ENCODE measurements at places on chromosomes 5 and 9.

GRCh38 chr5:34534523-34535103 lies 121.5 kb upstream of the RAI14 start:
- DNase-seq, result no peak

- peak; percentile 42 for DNase-seq
Measured at GRCh38 chr5:138032028-138032571, 779 bp downstream of the FAM13B start.

- DNase-seq, result no peak
Measured at GRCh38 chr5:72511774-72512592, 4.8 kb upstream of the ZNF366 start.

DNA sequence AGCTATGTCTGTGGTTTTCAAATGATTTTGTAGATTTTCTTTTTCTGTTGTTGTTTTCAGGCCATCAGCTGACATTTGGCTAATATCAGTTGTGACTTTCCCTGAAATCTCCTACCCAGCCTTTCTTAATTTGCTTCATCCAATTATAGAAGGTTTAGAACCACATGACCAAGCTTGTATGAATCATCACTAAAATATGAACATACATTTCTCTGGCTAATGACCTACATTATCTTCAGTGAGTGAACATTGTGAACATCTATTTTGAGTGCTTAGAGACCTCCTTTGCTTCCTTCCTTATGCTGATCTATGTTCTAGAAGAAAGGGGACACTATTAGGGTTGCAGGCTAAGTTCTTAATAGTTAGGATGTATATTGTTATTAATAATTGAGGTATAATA lies 532.5 kb downstream of the RAB3C start:
- no peak for DNase-seq

DNA sequence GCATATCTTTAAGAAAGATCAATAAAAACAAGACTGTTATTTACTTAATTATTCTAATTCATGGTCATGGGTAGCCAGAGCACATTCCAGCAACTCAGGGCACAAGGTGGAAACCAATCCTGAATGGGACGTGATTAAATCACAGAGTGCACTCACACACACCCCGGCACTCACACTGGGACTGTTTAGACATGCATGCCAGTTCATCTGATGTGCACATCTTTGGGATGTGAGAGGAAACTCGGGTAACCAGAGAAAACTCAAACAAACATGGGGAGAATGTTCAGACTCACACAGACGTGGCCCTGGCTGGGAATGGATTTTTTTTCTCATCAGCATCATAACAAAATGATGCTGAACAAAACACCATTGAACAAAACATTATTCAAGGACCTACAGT lies 29.4 kb downstream of the SMAD5 start:
- DNase-seq, result no peak

GRCh38 chr9:77848897-77849296 lies 182.7 kb downstream of the GNAQ start:
- peak; percentile 41 for DNase-seq

GRCh38 chr9:117414906-117415331 lies at the start of gene ASTN2:
ASTN2 (minus strand) TSS chr9:117415057; CDS start chr9:117414938, 119 bp downstream.
- DNase-seq, result peak; percentile 69

- peak; percentile 39 for DNase-seq
Measured at GRCh38 chr9:126719618-126720031, 85.2 kb upstream of the ZBTB43 start.

DNA sequence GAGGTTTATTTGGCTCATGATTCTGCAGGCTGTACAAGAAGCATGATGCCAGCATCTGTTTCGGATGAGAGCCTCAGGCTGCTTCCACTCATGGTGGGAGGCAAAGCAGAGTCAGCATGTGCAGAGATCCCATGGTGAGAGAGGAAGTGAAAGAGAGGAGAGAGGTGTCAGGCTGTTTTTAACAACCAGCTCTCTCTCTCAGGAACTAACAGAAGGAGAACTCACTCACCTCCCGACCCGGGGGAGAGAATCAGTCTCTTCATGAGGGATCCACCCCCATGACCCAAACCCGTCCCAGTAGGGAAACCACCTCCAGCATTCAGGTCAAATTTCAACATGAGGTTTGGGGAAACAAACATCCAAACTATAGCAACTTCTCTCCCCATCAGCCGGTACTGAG lies 187.7 kb downstream of the ENC1 start:
- no peak for DNase-seq

DNA sequence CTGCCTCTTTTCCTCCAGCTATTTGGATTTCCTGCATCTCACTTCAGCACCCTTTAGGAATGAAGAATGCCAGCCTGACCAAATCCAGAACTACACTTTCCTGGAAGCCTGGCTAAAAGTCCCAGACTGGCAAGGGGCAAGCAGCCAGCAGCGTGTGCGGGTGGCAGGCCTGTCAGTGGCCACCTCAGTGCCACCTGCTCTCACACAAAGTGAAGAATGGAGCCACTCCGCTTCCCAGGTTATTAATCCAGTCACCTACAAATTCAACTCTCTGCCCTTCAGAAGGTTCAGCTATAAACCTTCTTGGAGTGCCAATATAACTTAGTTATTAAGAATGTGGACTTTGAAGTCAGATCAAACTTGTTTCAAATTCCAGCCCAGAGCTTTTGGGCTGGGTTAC lies 6.7 kb upstream of the ALDOB start:
- DNase-seq, result no peak

DNA sequence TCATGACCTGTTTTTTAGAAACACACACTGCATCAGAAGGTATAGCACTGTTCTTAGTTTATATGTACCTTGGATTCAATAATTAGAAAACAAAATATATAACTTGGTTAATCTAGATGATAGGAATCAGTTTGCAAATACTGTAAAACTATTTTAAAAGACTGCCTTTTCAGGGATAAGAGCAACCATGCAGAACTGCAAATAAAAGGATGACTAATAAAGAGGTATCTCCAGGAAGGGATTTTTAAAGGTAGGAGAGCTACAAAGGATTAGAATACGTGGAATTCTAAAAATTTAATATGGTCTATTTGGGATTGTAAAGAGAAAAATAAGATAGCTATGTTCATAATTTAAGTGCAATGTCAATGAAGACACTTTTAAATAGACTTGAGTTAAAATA lies 9.4 kb downstream of the GABRA1 start:
- no peak for DNase-seq

- no peak for DNase-seq
Measured at GRCh38 chr5:118326481-118327045, 661.8 kb downstream of the DTWD2 start.

DNA sequence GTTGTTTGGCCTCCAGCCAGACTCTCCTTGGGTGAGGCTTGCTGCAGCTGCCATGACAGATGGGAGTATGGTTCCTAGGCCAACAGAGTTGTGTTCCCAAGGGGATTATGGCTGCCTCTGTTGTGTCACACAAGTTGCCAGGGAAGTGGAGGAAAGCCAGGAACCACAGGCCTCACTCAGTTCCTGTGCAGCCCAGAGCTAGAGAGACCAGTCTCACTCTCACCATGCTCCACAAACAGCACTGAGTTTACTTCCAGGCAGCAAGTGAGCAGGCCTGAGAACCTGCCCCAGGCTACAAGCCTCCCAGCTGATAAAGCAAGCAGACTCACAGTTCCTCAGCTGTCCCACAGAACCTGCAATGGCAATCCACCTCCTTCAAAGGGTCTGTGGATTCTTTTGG lies 273.6 kb upstream of the TAS2R1 start:
- no peak for DNase-seq

GRCh38 chr9:132141344-132141947 lies 20.4 kb upstream of the NTNG2 start:
- DNase-seq, result peak; percentile 66

Measured in frontal cortex (tissue), 4 donors.